H7 (cell line): ENCODE measurements at places on chromosomes 5 and 9. TPM values are rescaled to one million over a fixed set of nuclear protein-coding genes. Genes with fewer than 3 reads are reported as not detected.

Gene ZNF782
- total RNA-seq = 2.6 and 3.1 TPM in 2 replicates

Gene PCDHB15
- total RNA-seq = not detected in 2 replicates

Gene PCDHGA8
- 0.22 TPM in 1 of 2 replicates, not detected in the other for total RNA-seq

Gene KIAA0825
- 0.63 and 1.5 TPM in 2 replicates for total RNA-seq

Gene TAF11L14
- not detected in 2 replicates for total RNA-seq

Gene ELOVL7
- total RNA-seq = 2.2 and 2.6 TPM in 2 replicates

Gene IL5
- not detected in 2 replicates for total RNA-seq

Gene FBXL7
- total RNA-seq = 7.5 and 8.4 TPM in 2 replicates

Gene SLC38A9
- total RNA-seq = 22.1 and 24.3 TPM in 2 replicates

Gene MYO10
- total RNA-seq = 36.3 and 56.6 TPM in 2 replicates

Gene CLINT1
- 74.9 and 78.4 TPM in 2 replicates for total RNA-seq

Gene IL7R
- total RNA-seq = not detected in 2 replicates

Gene SLC25A2
- 0.14 TPM in 1 of 2 replicates, not detected in the other for total RNA-seq

Gene FAXDC2
- 2.6 and 9.6 TPM in 2 replicates for total RNA-seq

Gene UNC5A
- total RNA-seq = 3.7 and 4.6 TPM in 2 replicates

- DNase-seq = no peak
Measured at GRCh38 chr5:139061274-139061673, 136.9 kb downstream of the SIL1 start.

- no peak for DNase-seq
Measured at GRCh38 chr9:135083241-135083810, 4.1 kb upstream of the OLFM1 start.

DNA sequence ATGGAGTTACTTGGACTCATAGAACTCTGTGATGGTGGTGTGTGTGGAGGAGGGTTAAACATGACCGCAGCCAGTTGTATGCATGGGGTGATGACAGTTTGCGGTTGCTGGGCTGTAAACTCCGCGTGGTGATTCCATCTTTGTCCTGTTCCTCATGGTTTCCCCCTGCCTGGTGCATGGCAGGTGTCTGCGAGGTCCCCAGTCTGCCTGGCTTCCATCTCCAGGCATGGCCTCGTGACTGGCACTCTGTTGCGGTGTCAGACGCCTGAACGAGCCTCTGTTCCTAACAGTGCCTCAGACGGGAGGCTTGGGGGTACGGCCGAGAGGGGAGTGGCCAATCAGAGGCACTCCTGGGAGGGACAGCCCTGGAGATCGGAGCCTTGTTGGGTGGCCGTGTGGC is 33.9 kb upstream of the SH3PXD2B start:
- no peak for DNase-seq

DNA sequence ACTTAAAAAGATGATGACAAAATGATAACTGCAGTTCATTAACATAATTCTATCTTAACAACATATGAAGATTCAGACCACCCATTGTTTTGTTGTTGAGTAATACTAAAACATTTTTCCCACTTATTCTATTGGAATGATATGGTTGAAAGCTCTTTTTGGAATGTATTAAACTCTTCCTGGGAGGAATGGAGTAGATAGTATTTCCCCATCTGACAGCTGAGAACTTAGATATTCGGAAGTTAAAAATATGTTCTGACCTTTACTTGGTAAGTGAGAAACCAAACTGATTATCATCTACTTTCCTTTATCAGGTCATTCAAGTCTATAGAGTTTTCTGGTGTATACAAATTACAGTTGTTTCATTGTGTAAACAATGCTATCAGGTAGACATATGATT is 452.9 kb downstream of the CSNK1G3 start:
- DNase-seq = no peak

DNA sequence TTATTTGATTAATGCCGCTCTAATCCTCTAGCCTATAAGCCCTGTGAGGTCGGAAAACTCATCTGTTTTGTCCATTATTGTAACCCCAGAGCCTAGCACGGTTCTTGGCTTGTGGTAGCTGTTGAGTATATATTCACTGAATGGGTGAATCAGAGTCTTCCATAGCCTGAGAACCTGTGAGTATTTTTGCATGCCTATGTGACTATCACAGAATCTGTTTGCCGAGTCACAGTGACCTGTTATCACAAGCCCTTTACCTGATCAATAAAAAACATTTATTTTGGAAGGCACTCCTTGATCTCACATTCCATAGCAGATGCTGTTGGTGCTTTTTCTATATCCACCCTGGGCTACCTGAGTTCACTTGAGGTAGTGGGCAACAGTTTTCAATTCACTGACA is 125.0 kb upstream of the STC2 start:
- no peak for DNase-seq

DNA sequence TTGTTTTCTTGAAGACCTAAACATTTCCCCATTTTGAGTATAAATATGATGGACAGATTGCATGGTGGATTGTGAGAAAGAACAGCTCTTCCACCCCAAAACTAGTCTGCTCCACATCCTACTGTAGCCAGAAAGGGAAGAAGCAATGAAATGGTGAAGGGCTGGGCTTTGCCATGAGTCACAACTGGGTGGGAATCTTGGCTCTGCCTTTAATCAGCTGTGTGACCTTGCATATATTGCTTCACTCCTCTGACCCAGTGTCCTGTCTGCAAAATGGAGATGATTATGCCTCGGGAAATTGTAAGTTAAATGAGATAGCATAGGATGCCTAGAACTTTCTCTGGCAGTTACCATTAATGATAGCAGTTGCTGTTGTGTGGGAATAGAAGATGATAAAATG is 101.9 kb downstream of the PDE8B start:
- no peak for DNase-seq

- peak; percentile 26 for DNase-seq
Measured at GRCh38 chr9:14350754-14351153, 36.8 kb upstream of the NFIB start.

DNA sequence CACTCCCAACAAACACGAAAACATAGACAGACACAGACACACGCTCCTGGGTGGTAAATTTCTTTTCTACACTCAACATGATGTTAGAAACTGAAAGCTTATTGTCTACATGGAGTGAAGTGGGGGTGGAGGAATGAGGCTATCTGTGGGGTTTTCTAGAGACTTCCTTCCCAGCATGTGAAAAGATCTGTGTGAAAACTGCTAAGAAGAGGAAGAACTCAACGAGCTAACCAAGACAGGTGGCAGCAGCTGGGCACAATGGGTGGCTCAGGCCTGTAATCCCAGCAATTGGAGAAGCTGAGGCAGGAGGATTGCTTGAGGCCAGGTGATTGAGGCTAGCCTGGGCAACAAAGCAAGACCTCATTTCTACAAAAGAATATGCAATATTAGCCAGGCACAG is 7.6 kb downstream of the FYB1 start:
- DNase-seq = no peak

- no peak for DNase-seq
Measured at GRCh38 chr5:95424526-95424925, 33.4 kb downstream of the FAM81B start.

GRCh38 chr5:133059621-133060020 is 7.8 kb downstream of the HSPA4 start:
- no peak for DNase-seq

GRCh38 chr5:42951293-42951840 is 88.8 kb downstream of the ANXA2R start:
- no peak for DNase-seq

GRCh38 chr5:28548856-28549255 is 1510.5 kb upstream of the CDH9 start:
- no peak for DNase-seq

GRCh38 chr5:99607124-99607523 is 678.3 kb upstream of the CHD1 start:
- no peak for DNase-seq

DNA sequence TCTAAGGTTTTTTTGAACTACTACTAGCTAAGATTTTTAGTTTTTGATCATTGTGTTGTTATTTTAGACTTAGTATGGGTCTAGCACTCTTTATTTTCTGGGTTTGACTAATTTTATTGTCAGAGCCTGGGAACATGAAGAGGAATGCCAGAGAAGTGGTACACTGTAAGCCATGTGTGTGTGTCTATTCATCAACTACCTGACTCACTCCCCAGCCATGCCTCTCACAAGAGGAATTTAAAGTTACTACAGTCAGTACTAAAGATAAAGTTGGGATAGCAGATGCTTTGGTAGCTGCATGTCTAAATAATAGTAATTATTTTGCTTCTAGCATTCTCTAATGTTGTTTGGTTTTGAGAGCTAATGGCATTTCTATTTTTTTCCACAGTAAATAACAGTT is 264.8 kb downstream of the CSNK1G3 start:
- DNase-seq = no peak

- DNase-seq = no peak
Measured at GRCh38 chr9:95733741-95734666, 141.5 kb upstream of the ERCC6L2 start.

GRCh38 chr5:157459715-157460599 is at the start of gene NIPAL4:
Gene NIPAL4, plus strand, starts transcription at chr5:157460213. Its CDS starts 108 bp downstream, at chr5:157460321.
- peak; percentile 75 for DNase-seq

- DNase-seq = no peak
Measured at GRCh38 chr9:3879726-3880505, 354.1 kb upstream of the RFX3 start.

GRCh38 chr5:143013176-143013891 is 243.2 kb downstream of the ARHGAP26 start:
- DNase-seq = no peak

GRCh38 chr9:75876999-75877640 is 13.4 kb upstream of the PCSK5 start:
- DNase-seq = no peak

DNA sequence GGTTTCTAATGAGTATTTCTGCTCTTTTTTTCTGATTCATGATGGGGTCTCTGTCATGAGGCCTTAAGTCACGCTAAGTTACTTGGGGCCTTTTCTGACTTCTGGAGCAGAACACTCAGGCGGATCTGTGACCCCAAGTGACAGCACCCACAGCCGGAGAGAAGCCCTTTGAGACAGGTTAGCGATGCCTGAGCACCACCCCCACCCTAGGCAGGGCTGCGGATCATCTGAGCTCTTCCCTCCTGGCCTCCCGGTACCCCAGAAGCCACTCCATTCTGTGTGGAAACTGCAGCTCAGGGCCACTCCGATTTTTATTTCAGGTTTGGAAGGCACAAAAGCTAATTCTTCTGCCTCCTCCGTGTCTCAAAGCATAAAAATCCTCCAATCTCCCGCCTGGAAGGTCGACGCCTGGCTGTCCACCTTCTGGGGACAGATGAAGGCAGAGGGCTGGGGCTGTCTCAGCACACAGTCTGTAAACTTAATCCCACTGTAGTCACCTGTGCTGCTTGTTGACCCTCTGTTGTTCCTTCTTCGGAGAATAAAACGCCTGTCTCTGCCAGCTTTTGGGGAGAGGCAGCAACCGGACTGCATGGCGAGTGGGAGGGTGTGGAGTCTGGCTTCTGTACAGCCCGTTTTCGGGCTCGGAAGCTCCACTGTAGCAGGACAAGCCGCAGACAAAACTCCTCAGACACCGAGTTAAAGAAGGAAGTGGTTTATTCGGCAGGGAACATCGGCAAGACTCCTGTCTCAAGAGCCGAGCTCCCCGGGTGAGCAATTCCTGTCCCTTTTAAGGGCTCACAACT is 88.8 kb downstream of the SPRY4 start:
- DNase-seq = peak; percentile 63

DNA sequence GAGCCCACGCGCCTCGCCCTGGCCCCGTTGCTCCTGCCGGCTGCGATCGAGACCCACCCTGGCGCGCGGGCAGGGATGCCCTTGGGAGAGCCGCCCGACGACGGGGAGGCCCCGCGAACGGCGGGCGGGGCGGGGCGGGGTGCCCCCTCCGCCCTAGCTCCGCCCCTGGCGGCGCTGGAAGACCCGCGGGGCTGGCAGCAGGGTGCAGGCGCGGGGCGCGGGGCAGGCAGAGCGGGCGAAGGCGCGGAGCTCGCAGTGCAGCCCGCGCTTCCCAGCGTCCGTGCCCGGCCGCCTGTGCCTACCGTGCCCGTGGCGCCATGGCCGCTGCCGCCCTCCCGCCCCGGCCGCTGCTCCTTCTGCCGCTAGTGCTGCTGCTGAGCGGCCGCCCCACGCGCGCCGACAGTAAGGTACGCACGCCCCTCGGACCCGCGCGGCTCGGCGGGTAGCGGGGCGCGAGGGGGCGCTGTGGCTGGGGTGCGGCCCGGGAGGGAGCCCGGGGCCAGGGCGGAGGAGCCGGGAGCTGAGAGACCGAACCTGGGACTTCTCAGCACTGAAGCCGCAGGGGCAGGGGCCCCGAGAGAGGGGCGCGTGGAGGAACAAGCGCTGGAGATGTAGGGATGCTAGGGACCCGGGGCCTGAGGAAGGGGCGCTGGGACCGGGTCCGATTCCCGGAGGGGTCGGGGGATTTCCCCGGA is at the start of gene OLFML2A:
Gene OLFML2A, plus strand, starts transcription at position 180 of the 695 bp plus-strand sequence. Its CDS starts 138 bp downstream, at position 318.
- peak; percentile 91 for DNase-seq

- DNase-seq = no peak
Measured at GRCh38 chr9:11338130-11338529, 725.3 kb upstream of the PTPRD start.

DNA sequence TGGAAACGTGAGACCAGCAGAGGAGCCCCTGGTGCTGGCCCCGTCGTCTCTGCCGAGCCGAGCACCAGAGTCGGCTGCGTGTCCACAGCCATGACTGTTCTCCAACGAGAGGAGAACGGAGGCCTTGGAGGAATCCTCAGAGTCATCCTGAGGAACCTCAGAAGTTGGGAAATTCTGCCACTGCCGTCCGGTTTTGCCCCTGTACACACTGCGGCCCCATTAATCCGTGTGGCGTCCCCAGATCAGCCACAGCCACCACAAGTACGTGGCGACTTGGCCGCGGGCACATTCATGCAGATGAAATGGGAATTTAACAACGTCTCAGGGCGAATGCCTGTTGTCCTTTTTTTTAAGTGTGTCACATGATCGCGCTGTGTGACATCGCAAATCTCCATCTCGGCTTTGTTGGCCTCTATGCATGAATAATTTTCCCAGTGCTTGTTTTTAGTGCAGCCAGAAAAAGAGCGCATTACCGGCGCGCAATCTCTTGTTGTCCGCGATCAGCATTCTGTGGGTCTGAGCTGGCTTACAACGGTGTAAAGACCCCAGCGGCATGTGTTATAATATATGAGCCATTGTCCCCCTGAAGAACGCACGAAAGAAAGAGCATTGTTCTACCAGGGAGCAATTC is 323.0 kb upstream of the IRX4 start:
- DNase-seq = no peak

- no peak for DNase-seq
Measured at GRCh38 chr9:2026220-2026997, 11.3 kb downstream of the SMARCA2 start.

DNA sequence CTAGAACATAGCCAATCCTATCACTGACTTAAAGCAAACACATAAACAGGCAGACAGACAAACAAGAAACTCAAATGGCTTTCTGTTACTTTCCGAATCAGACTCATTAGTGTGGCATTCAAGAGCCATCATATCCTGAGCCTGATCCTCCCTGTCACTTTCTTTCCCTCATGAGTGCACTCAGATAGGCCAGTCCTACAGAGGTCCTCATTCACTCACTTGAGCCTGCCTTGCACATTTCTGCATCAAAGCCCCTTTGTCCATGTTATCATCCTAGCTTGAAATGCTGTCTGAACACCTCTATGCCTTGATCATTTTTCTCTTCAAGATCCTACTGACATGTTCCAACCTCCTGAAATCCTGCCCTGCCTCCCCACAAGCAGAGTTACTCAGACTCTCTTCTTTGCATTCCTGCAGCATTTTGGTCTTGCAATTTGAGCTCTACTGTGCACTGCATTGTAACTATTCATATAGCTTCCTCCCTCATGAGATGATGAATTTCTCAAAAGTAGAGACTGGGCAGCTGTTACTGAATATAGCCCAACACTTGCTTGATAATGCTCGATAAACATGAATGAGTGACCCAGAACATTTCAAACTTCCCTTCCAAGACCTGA is 126.9 kb downstream of the PALM2AKAP2 start:
- no peak for DNase-seq

- no peak for DNase-seq
Measured at GRCh38 chr5:169494383-169494935, 89.1 kb upstream of the SPDL1 start.
